ENCODE measurements at places on chromosomes 7 and 10.
A peak's percentile ranks its signal among the peaks of the same experiment; 100 is the strongest.

- no peak for DNase-seq
These were observed 1125.6 kb upstream of the AUTS2 start for GRCh38 chr7:68472688-68473087.

- DNase-seq, result peak; percentile 67
These were observed 34.0 kb downstream of the HSPA12A start for GRCh38 chr10:116708391-116708821.

DNA sequence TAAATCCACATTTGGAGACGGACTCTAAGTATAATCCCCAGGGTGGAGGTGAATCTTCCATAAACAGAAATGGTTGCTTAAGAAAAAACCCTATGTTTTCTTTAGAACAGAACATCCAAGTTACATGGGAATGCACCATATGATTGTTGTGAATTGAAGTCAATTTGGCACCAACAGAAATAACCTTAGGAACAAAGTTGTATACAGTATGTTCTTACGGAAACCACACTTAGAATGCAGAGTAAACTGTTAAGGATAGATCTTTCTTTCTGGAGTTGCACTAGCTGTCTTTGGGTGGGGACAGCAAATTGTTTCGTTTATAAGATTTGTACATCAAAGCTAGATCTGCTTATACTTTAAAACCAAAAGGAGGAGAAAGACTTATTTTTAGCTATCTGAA is 316.4 kb downstream of the PTEN start:
- no peak for DNase-seq

- DNase-seq, result no peak
These were observed 101.2 kb upstream of the MGMT start for GRCh38 chr10:129365767-129366402.

GRCh38 chr7:22216832-22217475 is 140.0 kb downstream of the RAPGEF5 start:
- DNase-seq, result no peak

DNA sequence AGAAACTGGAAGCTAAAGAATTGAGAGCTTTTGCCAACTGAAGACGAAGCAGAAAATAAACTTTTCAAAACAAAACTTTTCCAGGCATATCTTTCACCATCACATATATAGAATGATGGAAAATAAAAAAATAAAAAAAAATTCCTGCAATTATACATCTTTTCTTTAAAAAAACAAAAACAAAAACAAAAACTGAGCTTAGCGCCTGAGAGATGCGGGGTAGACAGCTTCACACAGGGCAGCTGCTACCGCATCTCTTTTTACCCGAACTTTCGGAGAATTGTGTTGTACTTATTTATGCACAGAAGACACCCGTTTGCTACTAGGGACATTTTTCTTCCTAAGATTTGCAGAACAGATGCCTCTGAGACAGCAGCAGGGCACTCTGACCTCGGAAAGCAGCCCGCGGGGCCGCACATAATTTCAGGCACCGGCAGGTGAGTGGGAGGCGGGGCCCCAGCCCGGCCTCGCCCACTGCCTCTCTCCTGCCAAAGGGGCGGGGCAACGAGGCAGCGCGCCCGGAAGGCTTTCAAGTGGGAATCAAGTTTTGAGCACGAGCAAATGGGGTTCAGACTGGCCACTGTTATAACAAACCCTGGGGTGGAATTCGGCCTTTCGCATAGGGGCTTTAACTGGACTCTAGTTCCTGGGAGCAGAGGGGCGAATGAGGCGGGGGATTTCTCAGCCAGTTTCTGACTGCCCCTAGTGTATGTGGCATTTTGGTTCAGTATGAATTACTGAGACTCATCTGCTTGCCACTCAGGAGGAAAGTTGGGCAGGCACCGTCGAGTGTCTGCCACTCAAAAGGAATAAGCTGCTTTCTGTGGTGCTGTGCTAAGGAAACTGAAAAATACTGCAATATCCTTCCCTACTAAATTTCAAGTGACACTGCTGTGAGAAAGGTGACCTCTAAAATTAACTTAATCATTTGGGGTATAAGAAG is 18.5 kb upstream of the FAM133B start:
- no peak for DNase-seq

DNA sequence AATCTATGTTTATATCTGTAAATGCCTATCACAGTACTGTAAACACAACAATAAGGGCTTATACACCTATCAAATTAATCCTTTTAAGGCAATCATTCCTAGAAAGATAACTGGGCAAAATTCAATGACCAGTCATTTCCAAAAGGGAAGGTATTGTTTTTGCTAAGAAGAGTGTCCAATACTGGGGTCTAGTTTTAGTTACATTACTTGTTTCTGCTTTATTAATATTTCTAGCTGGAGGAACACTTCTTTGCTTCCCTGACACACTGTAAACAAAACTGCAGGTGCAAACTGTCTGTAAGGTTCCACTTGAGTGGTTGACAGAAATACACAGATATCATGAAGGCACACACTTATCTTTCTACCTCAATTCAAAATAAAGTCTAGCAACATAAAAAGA is 84.2 kb upstream of the FAM133B start:
- no peak for DNase-seq

- no peak for DNase-seq
These were observed 5.7 kb downstream of the MTURN start for GRCh38 chr7:30140456-30140855.

DNA sequence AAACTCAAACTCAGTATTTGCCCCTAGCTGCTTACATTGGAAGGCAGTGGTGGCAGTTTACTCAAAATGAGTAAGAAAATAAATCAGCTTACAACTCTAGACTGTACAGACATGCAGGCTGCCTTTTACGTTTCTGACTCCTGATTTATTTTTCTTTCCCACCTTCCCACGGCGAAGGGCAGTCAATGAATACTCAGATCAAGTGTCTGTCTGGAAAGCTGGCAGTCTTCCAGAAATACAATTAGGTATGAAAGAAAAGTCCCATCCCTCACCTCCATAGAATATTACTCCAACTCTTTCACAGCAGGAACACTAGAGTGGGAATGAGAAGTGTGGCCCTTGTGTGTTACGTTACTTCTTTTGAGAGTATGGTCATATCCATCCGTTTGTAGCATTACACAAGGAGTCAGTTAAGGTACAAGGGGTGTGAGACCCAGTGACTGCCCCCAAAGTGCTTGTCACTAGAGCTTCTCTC is 1.3 kb upstream of the PAPSS2 start:
- no peak for DNase-seq

- no peak for DNase-seq
These were observed 944 bp downstream of the PCOLCE start for GRCh38 chr7:100602889-100603725.

GRCh38 chr10:103605359-103606096 is 112.0 kb downstream of the NEURL1 start:
- no peak for DNase-seq

DNA sequence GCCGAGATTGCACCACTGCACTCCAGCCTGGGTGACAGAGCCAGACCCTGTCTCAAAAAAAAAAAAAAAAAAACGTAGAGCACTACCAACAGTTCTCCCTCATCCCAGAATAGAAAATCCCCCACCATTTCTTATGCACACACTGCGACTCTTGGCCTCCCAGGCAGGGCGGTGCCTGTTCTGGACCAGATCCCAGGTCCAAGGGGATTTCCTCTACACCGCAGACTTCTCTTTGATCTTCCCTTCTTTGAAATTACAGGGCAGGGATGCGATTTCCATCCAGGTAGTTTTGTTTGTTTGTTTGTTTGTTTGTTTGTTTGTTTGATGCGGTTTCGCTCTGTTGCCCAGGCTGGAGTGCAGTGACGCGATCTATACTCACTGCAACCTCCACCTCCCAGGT is 91.8 kb downstream of the SEPTIN14 start:
- DNase-seq, result no peak

DNA sequence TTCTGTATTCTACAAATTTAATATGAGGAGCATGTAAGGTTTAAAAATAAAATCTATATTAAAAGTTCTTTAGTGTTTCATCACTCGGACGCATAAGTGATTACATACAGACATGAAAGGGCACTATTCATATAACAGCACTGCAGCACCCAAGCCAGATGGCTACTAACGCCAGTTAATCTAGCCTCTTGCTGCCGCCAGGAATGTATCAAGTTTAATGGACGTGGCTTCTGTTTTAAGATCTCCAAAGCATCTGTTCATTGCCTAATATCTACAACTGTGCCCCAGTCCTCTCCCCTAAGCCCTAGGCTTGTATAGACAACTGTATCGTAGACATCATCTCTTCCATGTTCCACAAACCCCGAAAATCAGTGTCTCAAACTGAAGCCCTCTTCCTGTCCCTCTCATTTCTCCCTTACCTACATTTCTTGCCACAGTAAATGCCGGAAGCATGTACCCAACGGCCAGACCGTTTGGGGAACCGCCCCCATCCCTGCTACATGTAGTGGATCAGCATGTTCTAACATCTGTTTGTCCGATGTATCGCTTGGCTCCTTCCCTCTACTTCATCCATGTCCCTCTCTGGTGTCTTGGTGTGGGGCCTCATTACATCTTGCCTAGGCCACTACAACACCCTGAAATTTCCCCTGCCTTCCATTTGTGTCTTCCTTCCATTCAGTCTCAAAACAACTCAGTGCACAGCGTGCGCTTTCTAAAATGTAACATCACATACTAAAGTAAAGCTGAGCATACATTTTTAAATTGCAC is 147.5 kb upstream of the RSU1 start:
- no peak for DNase-seq

DNA sequence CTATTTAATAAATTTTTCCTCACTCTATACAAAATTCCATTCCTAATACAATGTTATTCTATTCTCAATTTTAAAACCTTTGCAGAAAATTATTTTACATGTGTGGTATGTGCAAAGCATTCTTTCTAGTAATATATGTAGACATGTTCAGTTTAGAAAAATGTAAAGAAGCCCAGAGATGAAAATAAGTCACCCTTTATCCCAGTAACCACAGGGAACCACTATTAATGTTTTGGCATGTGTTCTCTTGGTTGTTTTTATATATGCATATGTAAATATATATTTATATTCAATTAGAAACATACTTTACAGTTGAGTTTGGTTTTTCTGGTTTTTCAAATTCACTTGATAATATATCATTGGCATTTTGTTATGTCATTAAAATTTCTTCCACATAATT is 14.8 kb upstream of the GLCCI1 start:
- no peak for DNase-seq

GRCh38 chr10:6097063-6097462 is 8.2 kb downstream of the RBM17 start:
- DNase-seq, result no peak

- DNase-seq, result no peak
These were observed 228.1 kb upstream of the PFKP start for GRCh38 chr10:2839081-2839725.

DNA sequence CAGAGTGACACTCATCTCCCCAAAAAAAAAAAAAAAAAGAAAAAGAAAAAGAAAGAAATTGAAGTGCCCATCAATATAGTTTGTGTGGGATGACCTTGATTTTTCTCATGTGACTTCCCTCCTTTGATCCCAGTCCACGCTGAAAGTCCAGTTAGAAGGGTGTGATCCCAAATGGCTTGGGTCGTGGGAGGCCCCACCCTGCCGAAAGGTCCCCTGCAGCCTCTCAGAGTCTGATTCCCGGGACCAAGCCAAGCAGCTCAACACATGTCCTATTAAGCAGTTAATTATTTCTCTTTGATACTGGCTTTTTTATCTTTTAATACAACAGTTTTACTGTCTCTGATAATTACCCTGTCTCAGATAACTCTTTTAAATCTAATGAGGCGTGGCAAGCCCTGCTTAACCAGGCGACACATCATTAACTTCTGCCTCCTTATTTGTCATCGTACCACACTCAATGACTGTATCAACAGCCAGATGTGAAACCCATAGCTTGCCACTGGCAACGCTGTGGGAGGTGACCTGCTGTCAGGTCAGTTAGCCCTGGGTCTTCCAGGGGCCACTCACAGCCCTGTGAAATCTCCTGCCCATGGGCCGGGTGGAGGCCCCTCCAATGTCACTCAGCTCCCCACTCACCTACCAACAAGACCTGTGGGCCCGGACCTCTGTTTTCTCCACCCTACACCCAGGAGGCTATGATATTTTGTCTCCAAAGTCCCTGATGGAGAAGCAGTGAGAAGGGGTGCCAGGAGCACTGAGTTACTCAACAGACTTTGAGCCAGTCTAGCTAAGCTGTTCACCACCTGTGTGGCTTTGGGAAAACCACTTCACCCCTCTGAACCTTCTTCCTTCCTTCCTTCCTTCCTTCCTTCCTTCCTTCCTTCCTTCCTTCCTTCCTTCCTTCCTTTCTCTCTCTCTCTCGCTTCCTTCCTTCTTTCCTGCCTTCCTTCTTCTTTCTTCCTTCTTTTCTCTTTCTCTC is 110.0 kb upstream of the SFMBT2 start:
- DNase-seq, result no peak

GRCh38 chr7:99824091-99824490 is 3.7 kb upstream of the CYP3A43 start:
- DNase-seq, result no peak

- DNase-seq, result no peak
These were observed 79.6 kb downstream of the TNS3 start for GRCh38 chr7:47502240-47502877.

- DNase-seq, result no peak
These were observed 27.2 kb downstream of the STEAP1 start for GRCh38 chr7:90181485-90181884.

Measured in AG04450 (cell line).